CD4-positive, alpha-beta T cell treated with Interleukin-15 for 1 hour (primary cell): ENCODE measurements at places on chromosomes 7 and 10.

- no peak for DNase-seq
These were observed 22.2 kb upstream of the MCM10 start for GRCh38 chr10:13139150-13139549.

DNA sequence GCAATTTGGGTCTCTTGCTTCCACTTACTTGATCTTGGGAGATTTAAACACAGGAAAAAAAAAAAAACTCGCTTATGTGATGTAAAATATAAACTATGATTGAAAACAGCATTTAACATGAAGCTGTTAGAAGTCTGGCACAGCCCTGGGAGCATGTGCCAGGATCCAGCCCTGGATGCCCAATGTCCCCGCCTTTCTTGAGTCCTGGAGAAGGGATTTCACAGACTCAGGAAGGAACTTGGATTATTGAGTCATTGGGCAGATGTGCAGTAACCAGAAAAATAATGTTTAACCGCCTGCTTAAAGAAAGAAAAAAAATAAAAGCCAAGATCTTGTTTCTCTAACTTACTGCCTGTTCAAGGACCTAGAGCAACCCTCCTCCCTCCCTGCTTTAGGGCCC is 3.7 kb upstream of the JCAD start:
- DNase-seq: no peak

DNA sequence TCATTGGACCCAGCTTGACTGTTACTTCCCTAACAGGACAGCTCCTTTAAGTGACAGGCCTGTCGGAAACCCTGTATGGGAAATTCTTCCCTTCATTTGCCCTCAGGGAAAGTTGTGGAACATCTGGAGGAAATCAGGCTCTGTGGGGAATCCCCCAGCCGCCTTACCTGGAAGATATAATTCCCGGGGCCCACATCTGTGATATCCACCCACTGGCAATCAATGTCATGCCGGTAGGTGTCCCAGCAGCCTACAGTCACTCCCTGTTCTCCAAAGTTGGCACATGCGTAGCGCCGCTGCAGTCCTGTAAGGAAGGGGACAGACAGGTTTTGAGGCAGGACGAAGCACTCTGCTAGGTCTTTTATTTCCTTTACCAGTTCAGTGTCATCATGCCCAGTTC is 16.6 kb downstream of the LOXL4 start:
- no peak for DNase-seq

- DNase-seq: no peak
These were observed 328.2 kb downstream of the GLRX3 start for GRCh38 chr10:130464426-130464825.

DNA sequence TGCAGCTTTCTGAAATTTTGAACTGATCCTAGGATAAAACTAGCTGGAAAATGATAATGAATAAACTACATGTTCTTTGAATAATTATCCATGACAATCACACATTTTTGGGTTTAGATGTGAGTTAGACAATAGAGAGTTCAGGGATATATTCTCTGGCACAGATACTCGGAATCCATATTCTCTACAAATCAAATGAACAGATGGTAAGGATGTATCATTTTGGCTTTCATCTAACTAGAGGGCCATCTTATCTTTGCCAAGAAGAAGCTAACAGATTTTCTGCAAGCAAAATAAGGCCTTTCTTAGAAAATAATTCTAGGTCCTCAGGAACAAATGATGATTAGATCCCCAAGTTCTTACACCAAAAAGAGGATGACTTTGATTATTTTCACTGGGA is 355.9 kb upstream of the C7orf33 start:
- DNase-seq: no peak
